Putamen (tissue), 1 donor: ENCODE measurements at places on chromosomes 1 and 21.
A peak's percentile ranks its signal among the peaks of the same experiment; 100 is the strongest.

- no peak for DNase-seq
Observed at GRCh38 chr1:94768036-94768435, 52.1 kb upstream of the SLC44A3 start.

GRCh38 chr1:68218490-68218889, 13.8 kb downstream of the WLS start:
- DNase-seq = no peak

- no peak for DNase-seq
Observed at GRCh38 chr1:78471890-78472620, 18.7 kb upstream of the PTGFR start.

DNA sequence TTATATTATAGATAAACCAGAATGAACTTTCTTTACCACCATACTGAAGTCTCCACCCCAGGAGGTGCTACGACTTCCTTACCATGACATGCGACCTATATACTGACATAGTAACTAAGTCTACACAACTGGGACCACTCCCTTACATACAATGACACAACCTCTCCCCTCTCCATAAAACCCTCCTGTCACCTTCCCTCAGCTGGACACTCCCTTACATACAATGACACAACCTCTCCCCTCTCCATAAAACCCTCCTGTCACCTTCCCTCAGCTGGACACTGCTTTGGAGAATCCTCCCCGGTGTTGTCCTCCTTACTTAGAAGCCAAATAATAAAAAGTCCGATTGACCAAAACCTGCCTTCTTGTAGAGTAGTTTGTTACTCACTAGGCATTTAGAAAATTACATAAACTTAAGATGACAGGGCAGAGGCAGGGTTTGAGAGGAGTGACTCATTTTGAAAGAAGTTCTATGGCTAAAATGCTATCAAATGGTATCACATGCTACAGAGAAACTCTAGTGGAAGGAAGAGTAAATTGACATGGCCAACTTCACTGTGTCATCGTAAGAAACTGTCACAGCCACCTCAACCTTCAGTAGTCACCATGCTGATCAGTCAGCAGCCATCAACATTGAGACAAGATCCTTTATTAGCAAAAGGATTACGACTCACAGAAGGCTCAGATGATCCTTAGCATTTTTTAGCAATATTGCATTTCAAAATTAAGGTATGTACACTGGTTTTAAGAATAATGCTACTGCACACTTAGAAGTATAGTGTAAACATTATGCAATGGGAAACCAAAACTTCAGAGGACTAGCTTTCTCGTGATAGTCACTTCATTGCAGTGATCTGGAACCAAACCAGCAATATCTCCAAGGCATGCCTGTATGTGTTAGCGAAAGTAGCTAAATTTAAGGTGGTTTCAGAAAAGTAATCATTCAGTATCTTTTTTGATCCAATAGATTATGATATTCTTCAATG, 56.4 kb downstream of the AHCTF1 start:
- no peak for DNase-seq

- DNase-seq = no peak
Observed at GRCh38 chr1:184716158-184716557, 38.5 kb downstream of the EDEM3 start.

DNA sequence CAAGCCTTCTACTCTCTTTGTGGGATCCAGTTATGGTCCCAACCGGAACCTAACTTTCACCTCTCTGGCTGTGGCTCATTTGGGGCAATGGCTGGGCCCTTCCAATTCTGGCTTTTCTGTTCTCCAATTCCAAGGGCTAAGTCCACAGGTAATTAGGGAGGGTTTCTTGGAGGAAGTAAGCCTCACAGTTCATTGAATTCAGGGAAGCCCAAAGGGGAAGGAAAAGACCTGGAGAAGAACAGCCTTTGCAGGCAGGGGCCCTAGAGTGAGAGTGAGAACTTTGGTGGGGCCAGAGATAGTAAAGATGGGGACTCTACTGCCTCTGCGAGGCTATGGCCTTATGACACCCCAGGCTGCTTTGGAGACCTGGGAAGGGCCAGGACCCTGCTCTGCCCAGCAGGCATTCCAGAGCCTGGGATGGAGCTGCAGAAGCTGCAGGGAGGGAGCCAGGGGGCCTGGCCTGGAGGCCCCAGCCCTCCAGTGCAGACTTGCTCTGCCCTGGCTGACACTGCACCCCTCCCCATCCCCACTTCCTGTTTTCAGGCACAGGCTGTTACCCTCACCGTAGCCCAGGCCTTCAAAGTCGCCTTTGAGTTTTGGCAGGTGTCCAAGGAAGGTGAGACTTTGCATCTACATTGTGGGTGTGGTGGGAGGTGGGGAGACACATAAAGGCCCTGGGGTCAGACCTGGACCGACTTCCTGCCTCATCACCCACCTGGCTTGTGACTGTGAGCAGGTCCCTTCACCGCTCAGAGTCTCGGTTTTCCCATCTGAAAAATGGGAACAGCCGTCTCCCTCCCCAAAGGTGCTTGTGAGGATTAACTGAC, 18.9 kb downstream of the LDLRAP1 start:
- DNase-seq = no peak

GRCh38 chr1:66152034-66152433, 359.3 kb downstream of the PDE4B start:
- no peak for DNase-seq

GRCh38 chr1:172810480-172811175, 151.7 kb downstream of the FASLG start:
- no peak for DNase-seq

GRCh38 chr1:16073490-16074119, at the start of gene FAM131C:
FAM131C (minus strand) TSS chr1:16073651; CDS start chr1:16073442, 209 bp downstream.
- no peak for DNase-seq

DNA sequence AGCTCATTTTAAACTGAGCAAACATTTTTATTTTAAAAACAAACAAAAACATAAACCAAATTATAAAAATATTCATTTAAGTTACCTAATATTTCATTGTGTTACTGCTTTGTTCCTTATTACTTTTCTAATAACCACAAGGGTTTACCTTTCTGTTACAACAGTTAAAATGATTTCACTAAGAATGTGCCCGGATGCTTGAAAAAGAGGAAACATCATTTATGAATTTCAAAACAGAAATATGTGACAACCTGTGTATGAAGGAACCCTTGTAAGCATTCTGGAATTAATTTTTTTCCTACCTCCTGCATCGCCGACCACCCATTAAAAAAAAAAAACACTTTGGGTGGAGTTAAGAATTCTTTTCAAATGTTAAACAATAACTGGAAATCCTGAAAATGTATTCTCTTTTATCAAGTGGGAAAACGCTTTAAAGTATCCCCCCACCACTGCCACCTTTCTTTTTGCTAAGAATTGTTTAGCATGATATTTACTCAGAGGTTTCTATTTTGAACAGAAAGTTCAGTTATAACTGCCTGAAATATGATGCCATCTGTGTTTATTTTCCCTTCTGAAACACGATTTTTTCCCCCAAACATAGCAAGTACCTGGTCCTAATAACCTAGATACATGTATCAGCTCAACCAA, 9.1 kb downstream of the CYYR1 start:
- no peak for DNase-seq

DNA sequence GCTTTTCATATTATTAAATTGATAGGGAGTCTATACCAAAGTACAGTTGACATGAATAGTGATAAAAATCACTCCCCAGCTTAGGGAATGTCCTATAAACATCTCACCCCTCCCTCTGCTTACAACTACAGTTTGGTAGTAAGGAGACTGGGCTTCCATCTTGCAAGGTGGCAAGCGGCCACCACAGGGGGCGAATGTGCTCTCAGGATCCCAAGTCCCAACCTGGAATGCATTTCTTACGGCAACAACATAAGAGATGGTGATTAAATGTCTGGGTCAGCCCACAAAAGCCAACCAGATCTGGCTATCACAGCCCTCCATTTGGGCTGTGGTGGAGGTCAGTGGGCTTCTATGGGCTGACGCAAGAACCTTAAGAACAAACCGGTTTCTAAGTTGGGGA, 68.0 kb downstream of the SMYD2 start:
- DNase-seq = no peak

DNA sequence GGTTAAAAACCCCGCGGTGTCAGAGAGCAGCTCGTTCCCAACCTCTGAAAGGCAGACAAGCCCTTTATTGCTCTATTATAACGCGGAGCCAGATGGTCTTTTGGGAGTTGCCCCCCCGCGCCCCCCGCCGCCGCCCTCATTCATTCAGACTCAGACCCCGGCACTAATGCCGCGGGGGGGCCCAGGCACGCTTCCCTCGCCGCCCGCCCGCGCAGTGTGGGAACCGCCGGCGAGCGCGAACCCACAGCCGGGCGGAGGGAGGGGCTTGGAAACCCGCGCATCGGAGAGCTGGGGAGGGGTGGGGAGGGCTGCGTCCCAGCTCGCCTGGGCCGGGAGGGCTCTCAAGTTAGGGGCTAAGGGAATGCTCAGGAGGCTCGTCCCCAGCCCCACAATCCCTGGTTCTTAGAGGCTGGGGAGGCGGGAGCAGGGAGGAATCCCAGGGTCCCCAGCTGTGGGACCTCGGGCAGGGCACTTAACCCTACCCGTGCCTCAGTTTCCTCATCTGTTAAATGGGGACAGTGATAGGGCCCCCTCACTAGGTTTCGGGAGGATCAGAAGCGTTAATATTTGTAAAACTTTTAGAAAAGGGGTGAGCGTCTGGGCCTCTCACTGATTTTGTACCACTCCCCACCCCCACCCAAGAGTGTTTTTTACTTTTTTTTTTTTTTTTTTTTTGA, 10.9 kb upstream of the HES5 start:
- DNase-seq = no peak

DNA sequence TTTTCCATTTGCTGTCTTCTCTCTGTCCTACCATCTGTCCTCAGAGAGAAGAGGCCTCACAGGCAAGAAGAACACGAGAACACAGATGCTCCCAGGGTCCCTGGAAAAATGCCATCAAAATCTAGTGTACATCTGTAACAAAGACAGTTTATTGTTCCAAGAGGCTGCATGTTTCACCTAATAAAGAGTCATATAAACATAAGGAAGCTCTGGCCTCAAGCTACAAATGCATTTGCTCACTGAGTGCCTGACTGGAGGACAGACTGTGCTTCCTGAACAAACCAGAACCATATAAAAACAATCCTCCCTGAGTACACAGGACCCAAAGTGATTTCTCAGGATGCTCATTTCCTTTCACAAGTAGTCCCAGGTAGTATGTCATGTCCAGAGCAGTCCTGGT, 76.3 kb upstream of the SLC44A3 start:
- DNase-seq = peak; percentile 40

DNA sequence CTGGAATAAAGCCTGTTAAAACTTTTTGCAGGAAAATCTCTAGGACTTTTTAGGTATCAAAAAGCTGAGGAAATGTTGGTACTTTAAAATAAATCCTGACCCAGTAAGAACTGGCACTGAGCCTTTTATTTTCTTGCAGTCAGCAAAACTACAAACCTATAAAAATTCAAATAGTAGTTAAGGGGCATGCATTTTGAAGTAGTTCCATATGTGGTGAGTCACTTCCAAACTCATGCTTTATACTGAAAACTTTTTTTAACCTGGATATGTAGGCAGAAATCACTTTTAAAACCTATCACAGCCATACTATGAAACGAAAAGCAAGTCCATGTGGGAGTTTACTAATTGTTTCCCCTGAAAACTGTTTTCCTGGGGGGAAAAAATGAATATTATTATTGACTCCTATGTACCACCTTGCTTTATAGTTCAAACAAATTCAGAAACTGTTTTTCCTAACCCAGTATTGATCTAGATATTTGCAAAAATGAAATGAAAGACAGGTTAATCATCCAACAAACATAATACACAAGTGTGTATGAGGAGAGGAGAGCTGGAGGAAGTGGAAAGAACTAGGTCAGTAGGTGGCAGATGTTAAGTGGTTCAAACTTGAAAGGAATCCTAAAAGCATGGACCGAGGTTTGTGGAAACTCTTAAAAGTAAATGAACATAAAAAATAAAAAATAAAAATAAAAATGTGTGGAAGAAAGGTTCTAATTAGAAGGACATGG, 30.5 kb downstream of the NRIP1 start:
- DNase-seq = no peak

DNA sequence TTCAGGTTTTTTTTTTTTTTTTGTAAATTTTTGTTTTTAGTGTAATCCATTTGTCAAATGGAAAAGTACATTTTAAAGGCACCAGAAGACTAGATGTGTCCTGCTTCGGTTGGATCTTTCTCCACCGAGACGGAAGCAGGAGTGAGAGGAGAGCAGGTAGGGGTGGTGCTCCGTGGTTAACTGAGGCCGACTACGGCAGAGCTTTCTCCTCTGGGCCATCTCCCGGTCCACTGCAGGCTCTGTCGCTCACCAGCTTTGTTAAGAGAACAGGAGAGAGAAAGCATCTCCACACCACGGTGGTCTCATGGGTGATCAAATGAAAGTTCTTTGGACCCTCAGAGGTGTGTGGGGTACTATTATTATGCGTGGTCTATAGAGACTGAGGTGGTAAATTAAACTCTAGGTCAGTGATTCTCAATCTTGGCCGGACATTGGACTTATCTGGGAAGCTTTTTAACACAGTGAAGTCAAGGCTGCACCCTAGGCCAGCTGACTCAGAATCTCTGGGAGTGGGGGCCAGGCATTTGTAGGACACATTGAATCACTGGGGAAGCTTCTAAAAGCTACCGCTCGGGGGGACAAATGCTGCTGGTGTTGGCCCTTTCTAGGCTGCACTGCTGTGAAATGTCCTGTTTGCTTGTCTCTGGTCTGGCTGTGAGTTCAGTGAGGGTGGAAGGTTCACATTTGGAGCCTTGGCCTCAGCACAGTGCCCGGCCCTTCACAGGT, 25.0 kb downstream of the ABCA4 start:
- no peak for DNase-seq

DNA sequence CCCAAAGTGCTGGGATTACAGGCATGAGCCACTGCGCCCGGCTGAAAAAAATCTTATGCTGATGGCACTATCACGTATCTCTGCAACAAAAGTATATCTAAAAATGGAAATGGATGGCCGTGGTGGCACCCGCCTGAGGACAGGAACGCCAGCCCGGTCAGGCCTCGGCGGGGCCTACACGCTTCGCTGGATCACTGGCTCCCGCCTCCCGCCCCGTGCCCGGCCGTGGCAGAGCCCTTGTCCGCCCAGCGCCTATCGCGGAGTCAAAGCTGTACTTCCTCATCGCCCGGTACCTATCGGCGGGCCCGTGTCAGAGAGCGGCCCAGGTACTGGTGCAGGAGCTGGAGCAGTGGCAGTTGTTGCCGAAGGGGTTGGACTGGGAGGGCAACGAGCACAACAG, 28.8 kb upstream of the PDPN start:
- DNase-seq = no peak

- DNase-seq = no peak
Observed at GRCh38 chr1:202798260-202798659, 10.0 kb downstream of the KDM5B start.

DNA sequence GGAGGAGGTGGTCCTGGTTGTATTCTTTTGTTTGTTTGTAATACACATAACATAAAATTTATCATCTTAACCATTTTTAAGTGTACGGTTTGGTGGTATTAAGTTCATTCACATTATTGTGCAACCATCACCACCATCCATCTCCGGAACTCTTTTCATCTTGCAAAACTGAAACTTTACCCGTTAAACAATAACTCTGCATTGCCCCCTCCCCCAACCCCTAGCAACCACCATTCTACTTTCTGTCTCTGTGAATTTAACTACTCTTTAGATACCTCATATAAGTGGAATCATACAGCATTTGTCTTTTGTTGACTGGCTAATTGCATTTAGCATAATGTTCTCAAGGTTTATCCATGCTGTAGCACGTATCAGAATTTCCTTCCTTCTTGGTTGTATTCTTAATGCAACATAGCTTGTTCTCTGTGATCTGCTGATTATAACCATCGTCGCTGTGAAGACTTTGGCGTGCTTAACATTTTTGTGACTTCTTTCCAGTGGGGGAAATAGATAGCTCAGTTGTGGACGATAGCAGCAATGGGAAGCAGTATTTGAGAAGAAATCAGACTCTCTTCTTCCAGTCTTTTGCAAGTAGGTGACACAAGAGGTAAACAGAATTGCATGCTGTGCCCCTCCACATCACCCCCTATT, 117.5 kb upstream of the HOOK1 start:
- no peak for DNase-seq

- DNase-seq = no peak
Observed at GRCh38 chr1:167650269-167651160, 20.5 kb downstream of the RCSD1 start.
